Left lung (tissue), 14 donors: ENCODE measurements at places on chromosomes 7 and 10. TPM values are rescaled to one million over a fixed set of nuclear protein-coding genes. Genes with fewer than 3 reads are reported as not detected.
A peak's percentile ranks its signal among the peaks of the same experiment; 100 is the strongest.

The OR2A42 gene
- 5.6 TPM for polyA plus RNA-seq

The MUC3A gene
- polyA plus RNA-seq: 0.67 TPM

The SUN3 gene
- polyA plus RNA-seq: 0.29 TPM

The CCNJ gene
- 17.0 TPM for polyA plus RNA-seq

The AGMO gene
- polyA plus RNA-seq: 0.54 TPM

The ANKRD30A gene
- polyA plus RNA-seq: not detected

The RHOBTB1 gene
- polyA plus RNA-seq: 52.5 TPM

The RADIL gene
- polyA plus RNA-seq: 8.0 TPM

The GSTO2 gene
- 33.1 TPM for polyA plus RNA-seq

The CRHR2 gene
- polyA plus RNA-seq: 0.31 TPM

The NPFFR1 gene
- polyA plus RNA-seq: 0.80 TPM

The GCK gene
- 2.2 TPM for polyA plus RNA-seq

The SAMD9L gene
- polyA plus RNA-seq: 15.3 TPM

The MYPN gene
- polyA plus RNA-seq: not detected

The EFCAB10 gene
- 2.3 TPM for polyA plus RNA-seq

The C7orf57 gene
- polyA plus RNA-seq: 2.5 TPM

The ZNF736 gene
- polyA plus RNA-seq: 19.1 TPM

The UPK3B gene
- polyA plus RNA-seq: 24.9 TPM

The CALML3 gene
- polyA plus RNA-seq: 0.52 TPM

The UNC5B gene
- polyA plus RNA-seq: 31.2 TPM

The C10orf88 gene
- polyA plus RNA-seq: 20.0 TPM

The LRRC18 gene
- 1.1 TPM for polyA plus RNA-seq

The HOXA7 gene
- 5.9 TPM for polyA plus RNA-seq

The AKR1C1 gene
- polyA plus RNA-seq: 8.1 TPM

GRCh38 chr10:122014652-122015248 is 25.8 kb downstream of the TACC2 start:
- no peak for DNase-seq

DNA sequence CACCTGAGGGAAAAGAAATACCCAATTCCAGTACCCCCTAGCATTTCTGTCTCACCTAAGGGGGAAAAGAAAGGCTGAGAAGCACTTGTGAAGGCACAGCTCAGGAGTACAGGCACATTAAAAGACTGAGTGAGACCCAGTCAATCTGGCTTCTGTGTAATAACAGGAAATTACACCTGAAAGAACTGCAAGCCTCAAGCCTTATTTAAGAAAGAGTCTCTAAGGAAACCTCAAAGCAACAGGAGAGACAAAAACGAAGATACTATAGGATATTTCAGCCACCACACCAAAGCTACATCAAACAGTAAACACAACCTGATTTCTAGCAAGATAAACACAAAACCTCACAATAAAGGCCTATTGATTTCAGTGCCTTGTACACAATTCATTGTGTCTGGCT is 69.6 kb upstream of the CDK1 start:
- no peak for DNase-seq

DNA sequence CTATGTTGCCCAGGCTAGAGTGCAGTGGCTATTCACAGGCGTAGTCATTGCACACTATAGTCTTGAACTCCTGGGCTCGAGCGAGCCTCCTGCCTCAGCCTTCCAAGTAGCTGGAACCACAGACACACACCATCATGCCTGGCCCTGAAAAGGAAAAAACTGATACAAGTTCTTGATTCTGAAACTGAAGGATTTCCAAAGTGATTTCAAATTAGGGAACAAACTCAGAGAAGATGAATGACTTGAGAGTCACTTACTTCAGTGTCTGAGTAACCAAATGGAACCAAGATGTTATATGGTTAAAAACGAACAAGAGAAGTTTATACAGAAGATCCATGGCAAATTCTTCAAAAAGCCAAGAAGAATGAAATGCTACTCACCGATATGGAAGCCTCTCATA is 14.4 kb downstream of the CWF19L1 start:
- DNase-seq: no peak

DNA sequence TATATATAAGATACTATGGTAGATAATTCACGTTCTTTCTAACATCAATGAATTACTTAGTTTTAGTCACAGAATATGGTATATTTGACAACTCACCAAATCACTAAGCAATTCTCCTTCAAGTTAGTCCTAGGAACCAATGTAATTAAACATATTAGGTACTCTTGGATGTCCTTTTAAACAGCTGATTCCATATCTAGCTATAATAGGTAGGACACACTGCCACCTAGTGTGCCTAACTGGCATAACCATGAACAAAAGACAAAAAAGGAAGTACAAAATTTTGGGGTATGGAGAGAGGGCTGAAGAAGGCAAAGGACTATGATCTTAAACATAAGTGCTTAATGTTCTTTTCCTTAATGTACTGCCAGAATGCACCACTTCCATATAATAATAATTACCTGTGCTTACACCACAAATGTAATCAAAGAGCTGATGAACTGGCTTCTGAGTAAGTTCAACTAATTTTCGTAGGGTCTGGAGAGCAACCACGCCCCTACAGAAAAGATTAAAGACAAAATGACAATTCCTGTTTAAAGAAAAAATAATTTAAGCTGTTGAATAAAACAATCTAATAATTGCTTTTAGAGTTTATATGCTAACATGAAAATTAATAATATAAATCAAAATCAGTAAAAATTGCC is 28.7 kb downstream of the PNPLA8 start:
- no peak for DNase-seq

- no peak for DNase-seq
Measured at GRCh38 chr7:618539-619367, 99.1 kb upstream of the PDGFA start.

GRCh38 chr7:54906963-54907362 is 111.9 kb upstream of the EGFR start:
- DNase-seq: no peak

DNA sequence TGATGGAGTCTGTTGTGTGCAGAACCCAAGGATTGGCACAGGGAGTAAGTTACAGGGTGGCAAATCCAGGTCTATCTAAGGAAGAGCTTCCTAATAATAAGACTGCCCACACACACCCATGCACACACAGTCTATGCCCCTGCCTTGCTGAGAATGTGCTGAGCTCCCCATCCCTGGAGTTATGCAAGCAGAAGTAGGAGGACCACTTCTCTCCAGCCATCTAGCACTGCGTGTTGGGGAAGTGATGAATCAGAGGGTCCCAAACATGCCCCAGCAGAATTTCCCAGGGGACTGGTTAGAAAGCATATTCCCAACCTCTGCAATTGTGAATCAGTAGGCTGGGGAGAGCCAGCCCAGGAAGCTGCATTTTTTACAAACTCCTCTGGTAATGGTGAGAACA is 117.2 kb downstream of the CDH23 start:
- DNase-seq: no peak

GRCh38 chr10:101644002-101644401 is 51.0 kb downstream of the FBXW4 start:
- DNase-seq: no peak

- no peak for DNase-seq
Measured at GRCh38 chr7:78437118-78437517, 638.5 kb downstream of the PHTF2 start.

DNA sequence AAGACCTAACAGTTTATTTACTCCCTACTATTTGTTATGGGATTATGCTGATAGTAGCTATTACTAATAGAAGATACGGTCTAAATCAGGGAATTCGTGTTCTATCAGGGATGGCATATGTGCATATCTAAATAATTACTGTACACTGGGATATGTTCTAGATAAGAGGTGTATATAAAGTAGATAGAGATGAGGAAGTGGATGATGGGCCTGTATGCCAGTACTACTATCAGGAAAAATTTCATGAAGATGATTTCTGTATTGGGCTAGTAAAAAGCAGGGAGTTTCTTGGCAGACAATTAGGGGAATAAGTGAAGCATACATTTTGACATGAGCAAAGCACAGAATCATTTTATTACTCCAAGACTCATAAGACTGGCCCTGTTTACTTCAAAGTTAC is 26.2 kb downstream of the PTPN12 start:
- no peak for DNase-seq

DNA sequence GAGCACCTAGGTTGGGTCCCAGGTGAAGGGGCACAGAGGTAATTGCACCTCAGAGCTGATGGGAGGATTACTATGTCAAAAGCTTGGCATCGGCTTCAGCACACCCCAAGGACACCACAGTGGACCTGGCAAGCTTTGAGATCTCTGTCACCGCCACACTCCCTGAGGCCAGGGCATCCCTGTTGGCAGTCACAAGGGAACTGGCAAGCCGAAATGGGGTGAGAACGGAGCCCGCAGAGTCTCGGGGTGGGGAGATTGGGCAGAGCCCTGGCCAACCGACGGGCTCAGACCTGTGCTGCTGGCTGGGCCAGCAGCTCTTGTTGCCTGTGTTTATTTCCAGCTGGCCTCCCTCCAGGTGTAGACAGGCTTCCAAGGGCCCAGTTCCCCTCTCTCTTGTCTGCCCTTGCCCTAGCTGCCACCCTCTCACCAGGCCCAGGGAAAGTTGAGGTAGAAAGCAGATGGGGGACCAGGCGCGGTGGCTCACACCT is 2.5 kb downstream of the HSPB1 start:
- DNase-seq: peak; percentile 79

DNA sequence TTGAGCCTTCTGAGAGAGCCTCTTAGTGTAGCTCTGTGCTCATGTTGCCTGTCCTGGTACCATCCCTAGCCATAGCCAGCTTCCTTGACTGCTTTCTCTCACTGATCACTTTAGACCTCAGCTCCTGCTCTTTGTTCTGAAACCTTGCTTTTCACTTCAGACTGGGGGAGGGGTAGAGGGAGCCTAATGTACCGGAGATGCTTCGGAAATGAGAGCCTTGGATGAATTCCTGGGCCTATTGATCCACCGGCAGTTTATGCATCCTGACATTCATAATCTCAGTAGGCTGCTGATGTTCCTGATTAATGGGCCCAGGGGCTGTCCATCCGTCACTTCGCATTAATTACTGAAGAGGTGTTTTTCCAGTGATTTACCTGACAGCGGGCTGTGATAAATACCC is 38.8 kb downstream of the R3HCC1L start:
- DNase-seq: no peak

DNA sequence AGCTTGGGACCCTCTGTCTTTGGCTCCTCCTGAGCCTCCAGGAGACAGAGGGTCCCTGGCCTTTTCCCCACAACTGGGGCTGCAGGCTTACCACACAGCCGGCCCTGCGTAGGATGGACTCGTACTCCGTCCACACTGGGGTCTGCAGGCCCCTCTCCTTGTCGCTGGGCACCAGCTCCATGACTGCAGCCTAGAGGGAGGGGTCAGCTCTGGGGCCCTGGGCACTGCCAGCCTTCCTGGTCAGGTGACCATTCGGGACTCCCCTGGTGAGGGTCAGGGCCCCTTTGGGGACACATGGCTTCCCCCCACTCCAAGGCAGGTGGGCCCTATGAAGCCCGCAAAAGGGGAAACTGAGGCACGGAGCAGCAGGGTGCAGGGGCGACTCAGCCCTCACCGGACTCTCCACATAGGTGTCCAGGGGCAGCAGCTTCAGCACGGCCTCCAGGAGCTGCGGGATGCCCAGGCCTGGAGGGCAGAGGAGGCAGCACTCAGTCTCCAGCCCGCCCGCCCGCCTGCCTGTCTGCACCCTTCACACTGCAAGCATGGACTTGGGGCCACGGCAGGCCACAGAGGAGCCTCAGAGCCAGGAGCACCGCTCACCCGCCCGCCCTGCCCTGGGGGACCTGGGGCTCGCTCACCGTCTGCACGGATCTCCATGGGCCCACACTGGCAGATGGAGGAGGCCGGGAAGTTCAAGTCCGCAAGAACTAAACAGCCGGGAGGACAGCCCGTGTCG is 1.1 kb downstream of the FUOM start:
- no peak for DNase-seq

GRCh38 chr7:45178241-45179225 is 20.9 kb downstream of the RAMP3 start:
- peak; percentile 22 for DNase-seq

DNA sequence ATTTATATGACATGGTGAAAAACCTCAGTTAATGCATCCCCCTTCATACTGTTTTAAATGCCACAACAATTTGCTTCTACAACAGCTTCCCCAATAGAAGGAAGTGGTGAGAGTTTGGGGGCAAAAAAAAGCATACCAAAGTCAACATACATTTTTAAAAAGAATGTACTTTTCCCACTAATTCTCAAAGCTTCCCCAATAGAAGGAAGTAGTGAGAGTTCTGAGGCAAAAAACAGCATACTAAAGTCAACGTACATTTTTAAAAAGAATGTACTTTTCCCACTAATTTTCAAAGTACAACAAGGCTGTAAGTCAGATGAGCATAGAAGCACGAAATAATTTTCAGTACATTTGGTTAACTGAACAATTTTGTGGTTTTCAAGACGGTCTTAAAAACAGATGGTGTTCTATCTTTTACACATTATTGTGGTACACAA is 24.0 kb downstream of the WASL start:
- no peak for DNase-seq

GRCh38 chr7:50229964-50230363 is 74.6 kb upstream of the IKZF1 start:
- DNase-seq: no peak

GRCh38 chr10:109913306-109913892 is 9.9 kb downstream of the XPNPEP1 start:
- no peak for DNase-seq

DNA sequence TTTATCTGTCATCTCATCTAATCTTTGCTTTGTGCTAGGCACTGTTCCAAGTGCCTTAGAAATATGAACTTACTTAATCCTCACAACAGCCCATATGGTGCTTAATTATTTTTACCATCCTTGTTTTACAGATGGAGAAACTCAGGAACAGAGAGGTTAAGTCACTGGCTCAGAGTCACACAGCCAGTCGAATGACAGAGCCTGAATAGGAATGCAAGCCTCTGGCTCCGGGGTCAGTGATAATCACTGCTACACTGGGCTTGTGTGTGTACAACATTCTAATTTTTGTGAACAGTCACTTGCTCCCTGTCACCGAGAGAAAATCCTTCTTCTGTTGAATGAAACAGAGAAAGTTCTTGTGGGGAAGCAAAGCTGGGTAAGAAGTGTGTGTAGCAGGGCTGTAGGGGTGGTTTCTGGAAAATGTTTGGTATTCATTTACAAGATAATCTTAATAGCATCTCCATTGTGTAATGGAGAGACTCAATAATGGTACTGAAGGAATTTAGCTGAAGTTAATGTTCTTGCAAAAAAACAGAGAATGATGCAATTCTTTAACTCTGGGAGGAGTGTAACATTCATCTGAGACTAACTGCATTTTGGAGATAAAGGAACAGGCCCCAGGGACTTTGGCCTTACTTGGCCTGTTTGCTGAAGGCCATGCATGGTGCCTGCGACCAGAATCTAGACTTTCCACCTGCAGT is 290.6 kb downstream of the FRMD4A start:
- no peak for DNase-seq

DNA sequence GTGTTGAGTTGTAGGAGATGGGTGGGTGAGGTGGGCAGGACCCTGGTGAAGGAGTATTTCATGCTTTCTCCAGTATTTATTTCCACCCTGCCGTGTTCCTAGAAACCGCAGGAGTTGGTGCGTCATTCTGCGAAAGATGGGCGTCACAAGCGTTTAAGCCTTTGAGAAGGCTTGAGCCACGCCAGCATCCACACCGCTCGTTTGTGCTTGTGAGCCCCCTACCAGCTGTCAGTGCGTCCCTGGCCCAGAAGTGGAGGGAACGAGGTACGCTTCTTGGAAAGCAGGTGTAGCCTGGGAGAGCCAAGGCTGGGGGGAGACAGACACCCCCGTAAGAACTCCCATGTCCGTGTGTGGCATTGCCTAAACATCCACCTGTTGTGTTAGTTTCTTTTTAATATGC is 5.7 kb downstream of the AGAP3 start:
- no peak for DNase-seq

GRCh38 chr7:149355390-149356048 is 93.5 kb downstream of the ZNF783 start:
- no peak for DNase-seq

GRCh38 chr10:124221356-124222317 is 128.2 kb upstream of the CHST15 start:
- DNase-seq: no peak
